ENCODE measurements at places on chromosomes 16 and 17. TPM values are rescaled to one million over a fixed set of nuclear protein-coding genes. Genes with fewer than 3 reads are reported as not detected.

DNA sequence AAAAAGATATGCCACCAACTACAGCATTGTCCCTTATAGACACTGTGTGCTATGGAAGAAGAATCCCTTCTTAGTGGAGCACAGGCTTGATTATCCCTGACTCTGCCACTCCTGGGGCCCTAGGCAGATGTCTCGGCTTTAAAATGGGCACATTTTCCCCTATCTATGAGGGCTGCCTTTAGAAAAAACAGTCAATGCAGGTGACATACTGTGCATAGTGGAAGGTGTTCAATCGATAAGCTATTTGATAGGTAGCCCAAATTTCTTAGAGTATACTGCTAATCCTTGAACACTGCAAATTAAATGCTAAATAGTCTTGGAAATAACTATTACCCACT, 64.4 kb downstream of the PARN start:
- no peak for DNase-seq
- H3K4me3 ChIP-seq: no peak overlapping the region
- peaks cover 13% of the 10 kb centered on the region for H3K4me1 ChIP-seq
- peaks cover 18% of the 10 kb centered on the region for H3K36me3 ChIP-seq

- H3K36me3 ChIP-seq: peaks cover 23% of the 10 kb centered on the region
- no peak for DNase-seq
- peak overlapping the region; percentile 95 for H3K4me3 ChIP-seq
- peak overlapping the region; percentile 100 for H3K27ac ChIP-seq
- no peaks in the 10 kb centered on the region for H3K27me3 ChIP-seq
Observed at GRCh38 chr16:71807905-71808592, 585 bp downstream of the AP1G1 start.

Gene DNAH3
- total RNA-seq: 0.05 TPM

DNA sequence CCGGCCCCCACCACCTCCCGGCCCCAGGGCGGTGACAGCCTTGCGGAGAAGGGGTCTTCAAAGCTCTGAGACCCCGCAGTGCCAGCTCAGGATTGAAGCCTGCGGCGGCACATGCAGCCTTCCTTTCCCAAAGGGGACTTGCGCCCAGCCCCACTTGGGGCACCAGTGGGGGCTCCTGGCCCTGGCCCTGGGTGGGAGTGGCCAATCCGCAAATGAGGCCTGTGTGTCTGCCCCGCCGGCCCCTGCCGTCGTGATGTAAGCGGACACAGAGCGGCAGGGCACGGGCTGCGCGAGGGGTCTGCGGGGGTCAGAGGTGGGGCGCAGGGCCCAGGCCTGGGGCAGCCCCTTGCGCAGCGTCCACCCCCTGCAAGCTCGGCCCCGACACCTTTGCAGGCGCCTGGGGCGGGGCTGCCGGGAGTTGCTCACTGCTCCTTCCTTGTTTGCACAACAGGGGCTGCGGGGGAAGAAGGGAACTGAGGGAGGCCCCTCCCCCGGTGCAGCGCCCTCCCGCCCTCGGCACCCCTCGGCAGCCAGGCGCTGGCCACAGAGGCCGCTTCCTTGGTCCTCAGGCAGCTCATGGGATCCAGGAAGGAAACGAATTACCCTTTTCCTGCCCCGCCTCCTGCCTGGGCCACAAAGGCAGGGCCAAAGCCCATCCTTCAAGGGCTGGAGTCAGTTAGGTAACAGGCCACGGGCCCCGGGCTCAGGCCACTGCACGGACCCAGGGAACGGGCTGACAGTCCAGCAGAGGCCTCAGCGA, 2.9 kb downstream of the SLC16A3 start:
- H3K27me3 ChIP-seq: no peaks in the 10 kb centered on the region
- H3K4me3 ChIP-seq: no peak overlapping the region
- H3K36me3 ChIP-seq: peaks cover 23% of the 10 kb centered on the region
- H3K4me1 ChIP-seq: peaks cover 13% of the 10 kb centered on the region
- H3K27ac ChIP-seq: no peak overlapping the region

DNA sequence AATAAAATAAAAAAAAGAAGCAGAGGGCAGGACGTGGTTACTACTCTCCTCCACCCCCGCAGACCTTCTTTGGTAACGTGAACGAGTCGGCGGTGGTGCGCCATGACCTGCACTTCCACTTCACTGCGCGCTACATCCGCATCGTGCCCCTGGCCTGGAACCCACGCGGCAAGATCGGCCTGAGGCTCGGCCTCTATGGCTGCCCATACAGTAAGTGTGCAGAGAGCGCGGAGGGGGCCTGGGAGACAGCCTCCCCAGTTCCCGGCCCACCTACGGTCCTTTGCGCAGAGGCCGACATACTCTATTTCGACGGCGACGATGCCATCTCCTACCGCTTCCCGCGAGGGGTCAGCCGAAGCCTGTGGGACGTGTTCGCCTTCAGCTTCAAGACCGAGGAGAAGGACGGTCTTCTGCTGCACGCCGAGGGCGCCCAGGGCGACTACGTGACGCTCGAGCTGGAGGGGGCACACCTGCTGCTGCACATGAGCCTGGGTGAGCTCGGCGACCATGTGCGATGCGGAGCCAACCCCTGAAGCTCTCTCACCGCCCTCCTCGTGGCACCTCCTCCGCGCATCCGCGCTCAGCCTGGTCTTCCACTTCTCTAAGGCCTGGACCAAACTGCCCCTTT, 2.7 kb downstream of the CNTNAP1 start:
- no peak for DNase-seq
- H3K4me3 ChIP-seq: no peak overlapping the region
- peaks cover 26% of the 10 kb centered on the region for H3K4me1 ChIP-seq
- no peak overlapping the region for H3K27ac ChIP-seq

DNA sequence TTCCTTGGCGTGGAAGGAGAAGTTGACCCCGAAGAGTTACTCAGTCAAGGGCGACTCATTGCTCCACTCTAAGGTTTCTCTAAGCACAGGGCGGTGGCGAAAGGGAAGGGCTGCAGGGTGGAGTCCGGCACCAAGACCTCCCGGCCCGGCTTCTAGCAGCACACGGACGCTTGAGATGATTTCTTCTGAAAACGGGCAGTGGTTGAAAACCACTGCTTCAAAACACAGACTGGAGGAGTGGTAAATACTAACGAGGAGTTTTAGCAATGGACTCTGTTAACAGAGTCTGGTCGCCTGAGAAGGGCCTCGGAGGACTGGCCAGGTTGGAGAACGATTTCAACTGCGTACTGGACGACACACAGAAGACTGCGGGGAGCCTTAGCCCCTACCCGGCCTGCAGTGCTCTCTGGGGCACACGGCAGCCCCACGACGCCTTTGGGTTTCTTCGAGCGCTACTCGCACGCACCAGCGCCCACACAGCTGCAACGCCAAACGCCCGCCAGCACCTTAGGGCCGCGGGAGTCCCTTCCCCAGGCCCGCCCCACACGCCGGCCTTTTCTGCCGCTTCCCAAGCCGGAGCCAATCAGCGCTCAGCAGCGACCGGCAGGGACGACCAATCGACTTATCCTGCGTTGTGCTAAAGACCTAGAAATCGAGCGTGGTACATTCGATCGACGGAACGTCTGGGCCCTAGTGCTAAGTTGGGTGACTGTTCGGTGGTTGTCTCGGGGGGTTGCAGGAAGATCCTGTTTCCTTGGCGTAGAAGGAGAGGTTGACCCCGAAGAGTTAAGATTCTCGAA, 14.4 kb upstream of the CA4 start:
- peak; percentile 83 for DNase-seq
- H3K27ac ChIP-seq: peak overlapping the region; percentile 63

- no peak overlapping the region for H3K27ac ChIP-seq
- H3K27me3 ChIP-seq: no peaks in the 10 kb centered on the region
- H3K36me3 ChIP-seq: no peaks in the 10 kb centered on the region
- peaks cover 6% of the 10 kb centered on the region for H3K4me1 ChIP-seq
- H3K4me3 ChIP-seq: no peak overlapping the region
- no peak for DNase-seq
Observed at GRCh38 chr17:81049973-81050551, 15.1 kb downstream of the BAIAP2 start.

DNA sequence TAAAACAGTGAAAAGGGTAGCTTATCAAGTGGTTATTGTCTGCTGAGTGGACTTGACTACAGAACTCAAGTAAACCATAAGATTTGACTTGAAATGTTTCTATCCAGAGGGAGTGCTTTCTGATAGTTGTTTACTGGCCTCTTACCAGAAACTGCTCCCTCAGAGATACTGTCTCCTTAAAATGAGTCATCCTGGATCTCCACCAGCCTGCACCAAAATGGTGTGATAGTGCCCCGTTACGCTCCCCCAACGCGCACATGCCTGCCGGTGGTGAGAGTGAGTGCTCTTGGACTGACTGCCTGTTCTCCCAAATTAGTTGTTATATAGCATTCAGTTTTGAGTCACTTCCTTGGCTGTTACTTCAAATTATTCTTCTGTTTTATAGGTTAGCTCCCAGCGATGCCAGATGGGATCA, 22.9 kb downstream of the PRCD start:
- no peak overlapping the region for H3K4me3 ChIP-seq
- H3K36me3 ChIP-seq: peaks cover 87% of the 10 kb centered on the region
- no peak for DNase-seq
- H3K27me3 ChIP-seq: no peaks in the 10 kb centered on the region
- H3K27ac ChIP-seq: peak overlapping the region; percentile 61

DNA sequence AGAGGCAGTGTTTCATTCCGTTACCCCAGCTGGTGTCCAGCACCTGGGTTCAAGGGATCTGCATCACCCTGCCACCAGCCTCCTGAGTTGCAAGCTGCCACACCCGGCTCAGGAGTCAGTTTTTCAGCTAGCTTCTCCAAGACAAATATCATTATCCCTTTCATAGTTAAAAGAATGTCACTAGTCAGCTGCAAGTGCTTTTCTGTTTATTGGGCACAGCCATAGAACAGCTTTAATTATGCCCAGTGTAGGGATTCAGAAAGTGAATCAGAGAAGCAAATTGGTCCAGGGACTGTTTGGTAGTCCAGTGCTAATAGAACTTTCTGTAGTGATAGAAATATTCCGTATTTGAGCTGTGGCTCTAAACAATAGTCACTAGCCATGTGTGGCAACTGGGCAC, 2.9 kb upstream of the AOC3 start:
- peaks cover 14% of the 10 kb centered on the region for H3K4me1 ChIP-seq
- peaks cover 25% of the 10 kb centered on the region for H3K36me3 ChIP-seq
- H3K4me3 ChIP-seq: no peak overlapping the region
- no peak overlapping the region for H3K27ac ChIP-seq
- no peaks in the 10 kb centered on the region for H3K27me3 ChIP-seq
- no peak for DNase-seq

Gene STAC2
- total RNA-seq: not detected

DNA sequence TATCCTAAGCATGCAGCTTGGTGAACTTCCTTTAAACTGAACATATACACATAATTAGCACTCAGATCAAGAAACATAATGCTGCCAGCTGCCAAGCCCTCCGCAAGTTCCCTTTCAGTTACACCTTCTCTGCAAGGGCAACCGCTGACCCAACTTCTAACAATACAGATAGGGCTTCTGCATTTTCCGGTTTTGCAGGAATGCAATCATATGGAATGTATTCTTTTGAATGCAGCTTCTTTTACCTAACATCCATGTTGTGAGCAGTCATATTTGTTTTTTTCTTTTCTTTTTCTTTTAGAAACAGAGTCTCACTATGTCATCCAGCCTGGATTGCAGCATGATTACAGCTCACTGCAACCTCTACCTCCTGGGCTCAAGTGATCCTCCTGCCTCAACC, 110.7 kb downstream of the GSG1L start:
- H3K4me1 ChIP-seq: no peaks in the 10 kb centered on the region
- no peak overlapping the region for H3K27ac ChIP-seq
- H3K27me3 ChIP-seq: peaks cover 5% of the 10 kb centered on the region

DNA sequence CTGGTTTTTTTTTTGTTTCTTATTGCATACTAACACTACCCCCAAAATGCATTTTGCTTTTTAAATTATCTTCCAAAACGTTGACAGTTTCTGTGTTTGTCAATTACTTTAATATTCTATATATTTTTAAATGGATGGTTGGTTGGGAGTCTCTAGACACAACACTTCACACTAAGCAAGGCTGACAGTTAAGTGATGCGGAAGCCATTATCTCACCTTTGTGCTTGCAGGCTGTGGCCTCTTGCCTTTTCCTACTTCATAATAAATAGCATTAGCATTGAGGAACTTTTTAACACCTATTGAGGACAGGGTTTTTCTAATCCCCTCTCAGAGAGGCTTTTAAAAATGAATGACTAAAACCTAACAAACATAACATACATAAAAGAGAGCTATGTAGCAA, 280.8 kb upstream of the TBX2 start:
- no peak overlapping the region for H3K27ac ChIP-seq
- H3K4me1 ChIP-seq: peaks cover 3% of the 10 kb centered on the region
- no peak for DNase-seq
- no peak overlapping the region for H3K4me3 ChIP-seq

Gene EPN3
- not detected for total RNA-seq

DNA sequence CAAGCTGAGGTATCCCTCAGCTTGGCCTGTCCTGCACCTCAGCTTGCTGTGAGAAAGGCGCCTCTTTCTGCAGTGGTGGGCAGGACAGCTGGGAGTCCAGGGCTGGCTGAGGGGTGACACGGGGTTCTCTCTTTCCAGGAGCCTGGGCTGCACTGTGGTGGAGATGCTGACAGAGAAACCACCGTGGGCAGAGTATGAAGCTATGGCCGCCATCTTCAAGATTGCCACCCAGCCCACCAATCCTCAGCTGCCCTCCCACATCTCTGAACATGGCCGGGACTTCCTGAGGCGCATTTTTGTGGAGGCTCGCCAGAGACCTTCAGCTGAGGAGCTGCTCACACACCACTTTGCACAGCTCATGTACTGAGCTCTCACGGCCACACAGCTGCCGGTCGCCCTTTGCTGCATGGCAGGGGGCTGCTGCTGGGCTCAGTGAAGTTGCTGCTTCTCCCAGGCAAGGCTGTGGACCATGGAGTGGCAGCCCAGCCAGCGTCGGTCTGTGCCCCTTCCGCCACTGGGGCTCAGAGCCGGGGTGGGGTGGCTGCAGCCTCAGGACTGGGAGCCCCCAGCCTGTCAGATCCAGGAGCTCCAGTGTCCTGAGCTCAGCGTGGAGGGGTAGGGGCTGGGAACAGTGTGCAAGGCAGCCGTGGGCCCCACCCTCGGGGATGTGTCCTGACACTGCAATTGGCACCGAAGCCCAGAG, 6.4 kb downstream of the LIMD2 start:
- H3K4me1 ChIP-seq: peaks cover 31% of the 10 kb centered on the region
- no peak for DNase-seq
- peaks cover 57% of the 10 kb centered on the region for H3K36me3 ChIP-seq
- peak overlapping the region; percentile 42 for H3K27ac ChIP-seq
